Islet precursor cell (in vitro differentiated cells): ENCODE measurements at places on chromosomes 5 and 9.

- no peak for DNase-seq
These were observed 6.8 kb downstream of the ENC1 start for GRCh38 chr5:74633695-74634094.

DNA sequence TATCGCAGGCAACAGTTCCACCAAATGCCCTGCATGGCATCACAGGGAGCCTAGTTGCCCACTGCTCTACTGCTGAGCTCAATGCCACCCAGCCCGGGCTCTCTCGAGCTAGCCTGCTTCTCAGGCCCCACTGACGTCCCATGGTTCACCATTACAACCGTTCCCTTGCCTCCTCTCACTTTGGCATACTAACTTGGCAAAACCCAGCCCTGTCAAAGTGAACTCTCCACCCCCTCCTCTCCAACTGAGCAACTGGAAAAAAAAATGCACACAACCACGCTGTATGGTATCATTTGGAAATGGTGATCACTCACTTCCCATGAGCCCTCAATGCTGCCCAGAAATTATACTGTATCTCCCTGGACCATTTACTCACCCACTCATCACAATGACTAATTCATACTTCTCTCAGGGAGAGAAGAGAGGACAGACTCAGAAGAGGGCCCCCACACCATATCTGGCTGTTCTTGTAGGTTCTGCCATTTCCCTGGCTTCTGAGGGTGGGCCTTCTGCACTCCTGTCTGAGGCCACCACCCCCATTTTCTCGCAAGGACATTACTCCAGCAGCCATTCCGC is 51.4 kb upstream of the RARS1 start:
- no peak for DNase-seq

DNA sequence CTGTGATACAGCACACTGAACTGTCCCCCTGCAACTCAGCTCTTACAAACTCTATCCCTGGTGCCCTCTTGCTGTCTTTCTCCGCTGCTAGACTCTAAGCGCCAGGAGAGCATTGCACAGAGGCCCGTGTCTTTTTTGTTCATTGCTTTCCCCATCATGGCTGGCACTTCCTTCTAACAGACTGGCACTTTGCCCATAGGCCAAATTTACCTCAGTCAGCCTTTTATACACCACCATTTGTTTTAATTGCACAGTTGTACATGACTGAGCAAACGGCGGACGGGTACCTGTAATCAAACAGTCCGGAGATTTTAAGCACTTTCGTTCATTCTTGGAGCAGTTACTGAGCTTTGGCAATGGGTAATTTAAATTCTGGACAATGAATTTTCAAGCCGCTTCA is 102.2 kb upstream of the CLINT1 start:
- DNase-seq = no peak

DNA sequence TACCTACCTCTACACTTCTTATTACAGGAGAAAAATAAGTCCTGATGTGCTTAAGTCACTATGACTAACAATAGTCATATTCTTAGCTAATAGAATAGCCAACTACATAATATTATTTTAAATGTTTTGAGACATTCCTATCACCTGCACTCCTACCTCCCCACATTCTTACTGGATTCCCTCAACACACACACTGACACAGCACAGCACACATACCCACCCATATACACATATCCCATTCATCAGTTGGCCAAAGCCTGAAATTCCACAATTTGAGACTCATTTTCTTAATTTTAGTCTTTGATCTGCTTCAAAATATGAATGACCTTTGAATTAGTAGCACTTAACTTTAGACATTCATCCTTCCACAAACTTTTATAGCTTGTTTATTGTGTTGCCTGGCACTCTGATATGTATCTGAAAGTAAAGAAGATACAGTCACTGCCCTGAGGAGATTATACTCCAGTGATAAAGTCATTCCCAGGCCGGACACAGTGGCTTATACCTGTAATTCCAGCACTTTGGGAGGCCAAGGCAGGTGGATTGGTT is 168.3 kb upstream of the RASA1 start:
- peak; percentile 52 for DNase-seq

- DNase-seq = no peak
These were observed 8.2 kb downstream of the GNE start for GRCh38 chr9:36250079-36250478.

DNA sequence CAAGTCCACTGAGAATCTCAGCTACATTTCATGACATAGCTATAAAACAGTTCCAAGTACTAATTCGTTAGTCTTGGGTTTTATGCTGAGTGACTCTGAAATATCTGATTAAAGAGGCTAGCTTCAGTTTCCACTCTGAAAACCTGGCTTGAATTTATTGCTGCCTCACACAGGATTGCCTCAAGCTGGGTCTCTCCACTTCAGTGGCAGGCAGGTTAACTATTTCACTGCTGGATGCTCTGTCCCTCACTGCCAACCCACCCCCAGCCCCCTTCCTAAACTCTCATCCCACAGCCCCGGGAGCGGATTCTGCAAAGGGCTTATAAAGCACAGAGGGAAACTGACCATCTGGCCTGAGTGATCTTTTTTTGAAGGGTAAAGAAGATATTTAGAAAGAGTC is 318.3 kb downstream of the MLLT3 start:
- no peak for DNase-seq

DNA sequence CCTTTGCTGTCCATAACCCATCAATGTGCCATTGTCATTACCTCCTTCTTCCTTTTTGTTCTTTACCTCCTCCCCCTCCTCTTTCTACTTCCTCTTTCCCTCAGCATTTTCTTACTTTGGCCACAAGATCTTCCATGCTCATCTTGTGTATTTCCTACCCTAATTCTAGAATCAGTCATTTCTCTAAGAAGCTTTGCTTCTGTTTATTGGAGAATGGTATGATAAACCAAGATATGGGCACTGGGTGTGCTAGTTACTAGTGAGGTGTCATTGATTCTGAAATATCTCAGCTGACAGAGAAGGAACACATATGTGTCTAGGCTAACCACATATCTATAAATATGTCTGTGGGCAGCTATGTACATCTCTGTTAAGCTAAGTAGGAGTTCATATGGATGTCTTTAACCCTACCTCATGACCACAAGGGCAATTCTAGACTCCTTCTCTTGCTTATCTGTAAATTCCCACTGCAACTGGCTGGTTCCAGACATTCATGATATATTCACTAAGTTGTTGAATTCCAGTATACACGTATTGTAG is 2051.3 kb upstream of the CDH9 start:
- no peak for DNase-seq

- peak; percentile 34 for DNase-seq
These were observed 48.2 kb downstream of the TRIO start for GRCh38 chr5:14191325-14191724.

- DNase-seq = no peak
These were observed 421.0 kb downstream of the KDM4C start for GRCh38 chr9:7178729-7179128.

DNA sequence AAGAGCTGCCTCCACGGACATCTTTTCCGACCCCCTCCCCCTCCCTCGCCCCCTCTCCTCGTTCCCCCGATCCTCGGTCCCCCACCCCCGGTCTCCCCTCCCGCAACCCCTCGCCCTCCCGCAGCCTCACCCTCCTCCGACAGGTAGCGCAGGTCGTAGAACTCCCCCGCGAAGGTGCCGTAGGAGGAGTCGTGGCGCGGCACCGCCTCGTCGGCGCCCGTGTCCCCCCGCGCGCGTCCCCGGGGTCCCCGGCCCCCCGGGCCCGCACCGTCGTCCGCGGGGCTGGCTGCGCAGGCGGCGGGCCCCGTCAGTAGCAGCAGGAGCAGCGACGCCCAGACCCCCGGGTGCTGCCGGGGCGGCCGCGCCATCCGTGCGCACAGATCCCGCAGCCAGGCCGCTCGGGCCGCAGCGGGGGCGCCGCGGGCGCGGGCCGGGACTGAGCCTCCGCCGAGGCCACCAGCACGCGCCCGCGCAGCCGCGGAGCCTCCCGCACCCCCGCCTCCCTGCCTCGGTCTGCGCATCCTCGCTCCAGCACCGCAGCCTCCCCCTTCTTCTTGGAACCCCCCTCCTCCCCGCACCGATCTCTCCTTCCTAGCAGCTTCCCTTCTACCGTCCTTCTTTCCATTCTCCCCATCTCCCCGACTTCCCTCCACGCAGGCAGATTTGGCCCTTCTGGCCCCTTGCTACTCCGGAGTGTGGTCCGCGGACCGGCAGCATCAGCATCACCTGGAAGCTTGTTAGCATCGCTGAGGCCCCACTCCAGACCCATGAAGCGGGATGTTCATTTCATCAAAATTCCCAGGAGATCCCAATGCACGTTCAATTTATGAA is at the start of gene FRRS1L:
Gene FRRS1L (minus strand): TSS at position 479 of the 831 bp plus-strand sequence. CDS start 111 bp downstream, at position 368.
- peak; percentile 57 for DNase-seq

- peak; percentile 80 for DNase-seq
These were observed 424.1 kb upstream of the KIF2A start for GRCh38 chr5:61881821-61882487.

DNA sequence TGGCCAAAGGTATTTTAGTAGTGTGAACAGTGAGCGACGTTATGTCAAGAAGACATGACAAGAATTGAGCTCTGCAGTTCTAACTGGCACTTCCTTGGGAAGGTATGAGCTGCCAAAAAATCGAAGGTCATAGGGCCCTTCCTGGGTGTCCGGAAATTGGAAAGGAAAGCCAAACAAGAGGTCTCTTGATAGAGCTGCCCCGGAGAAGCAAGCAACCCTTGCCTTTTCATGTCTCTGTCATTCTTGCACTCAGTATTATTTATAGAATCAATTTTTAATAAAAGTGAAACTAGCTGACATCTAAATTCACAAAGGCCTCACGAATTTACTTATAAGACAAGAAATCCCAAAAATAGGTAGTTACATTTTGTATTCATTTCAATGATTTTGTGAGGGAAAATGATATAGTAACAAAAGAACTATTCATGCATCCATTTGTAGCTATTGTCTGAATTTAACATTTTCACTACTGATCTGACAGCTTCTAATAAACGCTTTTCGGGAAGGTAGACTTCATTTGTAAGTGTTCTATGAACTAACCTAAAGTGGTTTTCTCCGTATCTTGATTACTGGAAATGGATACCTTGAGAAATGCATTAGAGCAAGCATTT is 113.8 kb upstream of the VCAN start:
- no peak for DNase-seq

DNA sequence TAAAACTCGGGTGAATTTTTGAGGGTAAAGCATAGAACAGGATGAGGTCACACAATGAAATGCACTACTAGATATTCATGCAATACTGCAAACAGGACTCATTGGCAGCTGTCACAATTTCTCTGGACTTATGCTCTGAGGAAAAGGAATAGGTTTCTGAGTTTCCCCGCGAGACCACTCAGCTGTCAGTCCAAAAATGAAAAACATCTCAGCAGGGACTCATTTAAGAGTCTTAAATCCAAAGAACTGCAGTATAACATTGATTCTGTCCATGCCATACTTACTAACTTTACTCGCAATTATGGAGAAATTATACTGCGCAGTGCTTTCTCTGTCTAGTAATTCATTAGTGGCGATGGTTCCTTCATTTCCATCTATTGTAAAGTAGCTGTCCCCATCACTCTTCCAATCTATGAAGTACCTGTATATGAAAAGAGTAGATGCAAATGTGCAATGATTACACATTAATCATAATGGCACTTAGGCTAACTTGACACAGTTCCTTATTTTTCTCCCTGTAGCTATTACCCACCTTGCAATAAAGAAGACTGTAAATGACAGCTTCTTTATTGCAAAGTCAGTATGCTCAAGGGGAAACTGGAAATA is 1070.0 kb downstream of the CDH12 start:
- no peak for DNase-seq

GRCh38 chr5:126516133-126516532 is 78.9 kb downstream of the ALDH7A1 start:
- no peak for DNase-seq
